ENCODE measurements at places on chromosomes 1 and 21.
A peak's percentile ranks its signal among the peaks of the same experiment; 100 is the strongest.

- H3K27me3 ChIP-seq, result no peaks in the 10 kb centered on the region
- H3K27ac ChIP-seq, result peak overlapping the region; percentile 93
- H3K36me3 ChIP-seq, result no peaks in the 10 kb centered on the region
- peak overlapping the region; percentile 100 for H3K4me3 ChIP-seq
Observed at GRCh38 chr1:109214695-109215623, 1.2 kb downstream of the SARS1 start.

- no peaks in the 10 kb centered on the region for H3K4me1 ChIP-seq
- H3K27me3 ChIP-seq, result no peaks in the 10 kb centered on the region
- no peak overlapping the region for H3K27ac ChIP-seq
- DNase-seq, result no peak
- no peaks in the 10 kb centered on the region for H3K36me3 ChIP-seq
Observed at GRCh38 chr1:213772128-213773063, 215.4 kb upstream of the PROX1 start.

GRCh38 chr21:26093122-26093521, 77.4 kb downstream of the APP start:
- no peaks in the 10 kb centered on the region for H3K4me1 ChIP-seq
- no peaks in the 10 kb centered on the region for H3K27me3 ChIP-seq
- H3K27ac ChIP-seq, result no peak overlapping the region
- no peak for DNase-seq

GRCh38 chr1:212699625-212700222, at the start of gene BATF3:
BATF3 (minus strand) TSS chr1:212699840; CDS start chr1:212699762, 78 bp downstream.
- peak within 1 kb of the TSS; percentile 65 for H3K4me3 ChIP-seq
- peaks cover 4% of the 10 kb centered on the region for H3K27me3 ChIP-seq
- peak within 1 kb of the TSS; percentile 67 for H3K27ac ChIP-seq
- DNase-seq, result peak; percentile 85
- no peaks in the 10 kb centered on the region for H3K36me3 ChIP-seq
